Iris pigment epithelial cell (primary cell): ENCODE measurements at places on chromosomes 3 and 15.

DNA sequence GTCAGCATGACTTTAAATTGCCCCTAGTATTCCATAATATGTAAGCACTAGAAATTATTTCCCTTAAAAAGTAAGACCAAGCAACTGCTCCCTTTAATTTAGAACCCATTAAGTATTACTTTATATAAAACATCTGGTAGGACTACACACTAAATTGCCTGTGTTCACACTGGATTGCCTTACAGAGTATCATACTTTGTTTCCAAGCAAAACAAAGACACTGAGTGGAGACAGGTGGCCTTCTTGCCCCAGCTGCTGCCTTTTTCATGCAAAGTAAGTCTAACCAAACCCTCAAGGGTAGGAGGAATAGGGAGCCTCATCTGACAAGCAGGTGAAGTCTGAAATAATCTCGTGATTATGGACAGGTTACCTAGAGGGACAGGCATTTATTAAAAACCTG is 87.3 kb downstream of the PEX5L start:
- no peak for DNase-seq

GRCh38 chr3:102078854-102079808 is 229.8 kb downstream of the NFKBIZ start:
- no peak for DNase-seq

- no peak for DNase-seq
These were observed 269.6 kb upstream of the TRIM42 start for GRCh38 chr3:140408252-140408651.

GRCh38 chr3:173399044-173399443 is 1.5 kb downstream of the NLGN1 start:
- no peak for DNase-seq

- peak; percentile 1 for DNase-seq
These were observed 29.6 kb downstream of the LMLN start for GRCh38 chr3:197989651-197990050.

GRCh38 chr3:74591342-74591741 is 23.1 kb downstream of the CNTN3 start:
- no peak for DNase-seq

- no peak for DNase-seq
These were observed 149.1 kb downstream of the CTNNB1 start for GRCh38 chr3:41348401-41348800.

DNA sequence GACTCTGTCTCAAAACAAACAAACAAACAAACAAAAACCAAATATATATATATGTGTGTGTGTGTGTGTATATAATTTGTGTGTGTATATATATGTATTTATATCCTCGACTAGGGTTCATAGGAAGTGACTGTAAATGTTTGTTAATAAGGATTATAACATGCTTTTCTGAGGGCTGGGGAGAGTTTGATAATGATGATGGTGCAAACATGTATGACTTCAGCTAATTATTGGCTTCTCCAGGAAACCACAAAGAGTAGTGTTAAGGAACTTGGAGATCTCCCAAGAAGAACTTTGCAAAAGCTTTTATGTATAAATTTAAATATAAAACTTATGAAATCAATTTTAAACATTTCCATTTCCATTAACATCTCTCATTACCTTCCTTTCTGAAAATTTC is 3.9 kb upstream of the OPA1 start:
- DNase-seq = no peak

GRCh38 chr3:171250444-171250843 is 209.8 kb downstream of the TNIK start:
- DNase-seq = no peak

GRCh38 chr15:91329914-91330313 is 229.9 kb downstream of the SV2B start:
- no peak for DNase-seq

DNA sequence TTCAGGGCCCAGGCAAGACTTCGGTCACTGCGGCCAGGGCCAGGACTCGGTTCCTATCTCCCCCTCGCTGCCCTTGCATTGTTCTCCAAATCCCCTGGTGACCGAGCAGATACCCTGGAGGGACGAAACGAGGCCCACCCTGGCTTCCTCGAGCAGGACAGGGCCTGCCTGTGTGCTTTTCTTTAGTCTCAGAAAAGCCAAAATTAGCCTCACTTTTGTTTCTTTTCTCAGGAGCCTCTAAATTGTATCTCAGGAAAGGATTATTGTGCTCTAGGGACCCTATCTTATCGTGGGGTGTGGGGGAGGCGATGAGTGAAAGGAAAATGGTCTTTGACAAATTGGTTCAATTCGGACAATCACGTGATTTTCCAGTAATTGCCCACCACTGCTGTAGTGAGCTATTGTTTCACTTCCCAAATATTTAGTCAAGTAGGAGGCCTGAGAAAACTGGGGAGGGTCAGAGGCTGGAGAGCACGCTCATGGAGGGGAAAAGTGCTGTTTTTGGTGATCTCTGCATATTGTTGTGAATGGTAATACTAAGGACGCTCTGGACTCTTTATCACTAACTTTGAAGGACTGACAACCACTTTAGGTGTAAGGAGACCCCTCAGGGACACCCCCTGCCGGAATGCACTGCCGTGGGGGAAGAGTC is 61.6 kb downstream of the TMEM44 start:
- no peak for DNase-seq

- no peak for DNase-seq
These were observed 575.4 kb downstream of the NTRK3 start for GRCh38 chr15:87681104-87681503.

- no peak for DNase-seq
These were observed 441.4 kb downstream of the CNTN4 start for GRCh38 chr3:2540115-2540514.

GRCh38 chr15:38849046-38849445 is 284.4 kb upstream of the RASGRP1 start:
- DNase-seq = no peak

DNA sequence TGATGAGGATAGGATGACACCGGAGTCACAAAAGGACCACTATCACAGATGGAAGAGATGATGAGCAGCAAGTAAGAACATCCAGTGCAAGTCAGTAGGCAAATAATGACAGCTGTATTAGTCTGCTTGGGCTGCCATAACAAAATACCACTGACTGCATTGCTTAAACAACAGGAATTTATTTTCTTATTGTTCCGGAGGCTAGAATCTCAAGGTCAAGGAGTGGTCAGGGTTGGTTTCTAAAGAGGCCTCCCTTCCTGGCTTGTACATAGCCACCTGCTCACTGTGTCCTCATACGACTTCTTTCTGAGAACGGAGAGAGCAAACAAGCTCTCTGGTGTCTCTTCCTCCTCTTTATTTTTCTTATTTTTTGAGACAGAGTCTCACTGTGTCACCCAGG is 380.7 kb downstream of the PLOD2 start:
- peak; percentile 21 for DNase-seq

DNA sequence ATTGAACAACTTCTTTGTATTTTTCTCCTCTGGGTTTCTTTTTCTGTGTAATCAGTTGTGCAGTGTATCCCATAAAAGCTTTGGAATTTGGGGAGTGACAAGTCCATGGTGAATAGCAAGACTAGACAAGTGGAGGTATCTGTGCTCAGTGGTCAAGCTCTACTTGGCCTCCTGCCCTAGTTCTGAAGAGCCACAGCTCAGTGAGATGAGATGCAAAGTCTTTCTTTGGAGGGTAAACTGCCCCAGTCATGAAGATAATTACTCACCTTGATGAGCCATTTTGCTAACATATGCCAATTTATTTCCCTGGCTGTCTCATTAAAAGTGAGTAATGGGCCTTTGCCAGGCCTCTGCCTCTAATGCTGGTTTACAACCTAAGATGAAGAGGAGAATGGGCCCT is 271.2 kb upstream of the TRIM42 start:
- DNase-seq = no peak

DNA sequence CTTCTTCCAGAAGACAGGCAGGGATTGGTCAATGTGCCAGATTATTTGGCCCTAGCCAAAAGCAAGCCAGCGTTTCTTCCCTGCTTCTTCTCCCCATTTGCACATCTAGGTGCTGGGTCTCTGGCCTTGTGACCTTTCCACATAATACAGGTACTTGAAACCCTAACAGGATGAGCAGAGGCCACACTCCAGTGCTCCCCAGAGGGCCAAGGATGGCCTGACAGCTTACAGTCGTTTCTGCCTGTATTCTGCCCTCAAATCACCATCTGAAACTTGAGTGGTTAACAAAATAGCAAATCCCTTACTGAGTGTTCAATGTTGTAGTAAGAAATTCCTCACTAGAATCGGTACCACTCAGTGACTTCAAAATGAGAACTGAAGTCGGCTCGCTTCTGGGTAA is 29.1 kb downstream of the MKRN2 start:
- DNase-seq = no peak

- DNase-seq = peak; percentile 41
These were observed 316.8 kb downstream of the CHST2 start for GRCh38 chr3:143436231-143436930.

DNA sequence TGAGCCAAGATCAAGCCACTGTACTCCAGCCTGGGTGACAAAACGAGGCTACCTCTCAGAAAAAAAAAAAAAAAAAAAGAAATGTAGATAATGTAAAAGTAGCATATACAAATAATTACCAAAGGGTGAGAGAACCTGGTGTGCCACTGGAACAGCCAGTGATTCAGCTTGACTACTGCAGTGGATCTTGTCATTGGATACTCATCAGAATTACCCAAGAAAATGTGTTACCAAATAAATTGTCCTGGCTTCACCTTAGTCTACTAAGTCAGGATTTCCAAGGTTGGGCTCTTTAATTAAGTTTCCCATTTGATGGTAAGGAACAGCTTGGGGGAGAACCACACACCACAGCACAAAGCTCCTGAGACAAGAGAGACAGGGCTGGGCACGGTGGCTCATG is 1.5 kb downstream of the NICN1 start:
- no peak for DNase-seq

DNA sequence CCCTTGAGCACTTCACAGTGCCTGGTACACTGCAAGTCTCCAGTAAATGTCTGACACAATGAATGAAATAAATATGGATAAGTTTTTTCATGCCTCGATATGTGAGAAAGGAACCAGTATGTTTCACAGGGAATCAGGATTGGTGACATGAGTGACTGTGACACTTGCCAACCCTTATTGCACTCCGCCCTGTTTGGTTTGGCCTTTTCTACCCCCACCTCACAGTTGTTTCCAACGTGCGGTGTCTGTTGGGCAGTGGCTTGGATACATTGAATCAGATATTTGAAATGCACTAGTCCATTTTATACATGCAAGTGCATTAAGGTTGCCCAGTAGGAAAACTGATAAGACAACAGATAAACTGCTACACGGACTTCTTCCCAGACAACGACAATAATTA is 2.0 kb downstream of the NPHP3 start:
- DNase-seq = no peak

DNA sequence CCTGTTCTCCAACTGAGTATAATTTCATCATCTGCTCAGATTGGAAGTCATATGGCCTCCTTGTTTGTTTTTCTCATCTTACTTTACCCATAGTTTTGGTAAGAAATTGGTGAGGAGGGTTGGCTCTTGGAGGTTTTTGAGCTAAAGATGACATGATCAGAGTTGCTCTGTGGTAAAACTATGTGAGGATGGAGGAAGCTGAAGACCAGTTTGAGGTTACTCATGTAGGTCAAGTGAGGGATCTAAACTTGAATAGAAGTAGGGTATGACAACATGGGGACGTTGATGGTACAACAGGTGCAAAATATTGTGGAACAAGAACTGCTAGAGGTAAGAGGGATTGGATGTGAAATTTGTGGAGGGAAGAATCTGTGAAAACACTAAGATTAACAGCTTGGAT is 87.7 kb upstream of the NEO1 start:
- no peak for DNase-seq

DNA sequence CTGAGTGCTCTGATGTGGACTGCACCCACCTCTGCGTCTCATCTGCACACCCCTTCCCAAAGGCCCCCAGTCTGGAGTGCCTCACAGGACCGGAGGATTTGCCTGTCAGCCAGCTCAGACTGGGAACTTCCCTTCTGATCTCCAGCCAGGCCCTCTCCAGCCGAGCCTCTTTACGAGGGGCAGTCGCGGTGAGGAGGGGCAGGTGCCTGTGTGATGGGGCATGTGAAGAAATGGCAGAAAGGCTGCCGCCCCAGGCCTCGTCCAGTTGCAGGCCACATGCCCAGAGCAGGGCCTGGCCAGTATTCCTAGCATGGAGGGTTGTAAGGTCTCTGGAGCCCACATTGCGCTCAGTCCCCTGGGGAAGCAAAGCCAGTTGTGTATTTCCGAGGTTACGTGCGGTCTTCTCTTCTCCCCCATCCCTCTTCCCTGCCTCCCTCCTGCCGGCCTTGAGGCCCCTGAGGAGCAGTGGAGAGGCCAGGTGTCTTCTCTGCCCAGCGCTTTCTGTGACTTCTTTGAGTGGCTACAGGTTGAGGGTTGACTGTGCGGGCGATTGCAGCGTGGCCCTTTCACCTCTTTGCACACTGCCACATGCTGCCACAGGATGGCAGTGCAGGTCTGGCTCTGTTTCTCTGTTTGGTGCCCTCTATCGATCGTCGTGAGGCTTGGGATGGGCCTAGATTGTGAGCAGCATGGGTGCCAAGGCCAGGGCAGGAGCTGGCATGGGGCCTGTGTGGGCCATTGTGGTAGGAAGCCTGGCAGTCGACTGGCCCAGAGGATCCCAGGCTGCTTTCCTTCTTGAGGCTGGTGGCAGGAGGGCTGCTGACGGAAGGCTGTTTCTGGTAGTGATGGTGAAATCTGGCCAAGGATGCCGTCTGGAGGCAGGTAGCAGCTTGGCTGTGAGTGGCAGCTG is 5.3 kb downstream of the CLK3 start:
- peak; percentile 69 for DNase-seq

- no peak for DNase-seq
These were observed 242.2 kb upstream of the ZPLD1 start for GRCh38 chr3:102192575-102192974.

GRCh38 chr15:77527164-77527778 is 105.4 kb downstream of the LINGO1 start:
- DNase-seq = peak; percentile 76

DNA sequence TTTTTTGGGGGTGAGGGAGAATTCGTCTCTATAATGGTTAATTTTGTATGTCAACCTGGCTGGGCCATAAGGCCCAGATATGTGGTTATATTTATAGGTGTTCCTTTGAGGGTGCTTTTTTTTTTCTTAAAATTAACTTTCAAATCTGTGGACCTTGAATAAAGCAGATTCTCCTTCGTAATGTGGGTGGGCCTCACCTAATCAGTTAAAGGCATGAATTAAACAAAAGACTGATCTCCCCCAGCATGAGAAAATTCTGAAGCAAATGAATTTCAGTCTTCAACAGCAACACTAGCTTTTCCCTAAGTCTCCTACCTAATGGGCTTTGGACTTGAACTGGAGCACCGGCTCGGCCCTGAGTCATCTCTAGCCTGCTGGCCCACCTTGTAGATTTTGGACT is 77.4 kb downstream of the GMNC start:
- no peak for DNase-seq

GRCh38 chr3:65820600-65820999 is 218.1 kb downstream of the MAGI1 start:
- DNase-seq = no peak

- DNase-seq = no peak
These were observed 89.1 kb downstream of the LIPC start for GRCh38 chr15:58520936-58521292.

DNA sequence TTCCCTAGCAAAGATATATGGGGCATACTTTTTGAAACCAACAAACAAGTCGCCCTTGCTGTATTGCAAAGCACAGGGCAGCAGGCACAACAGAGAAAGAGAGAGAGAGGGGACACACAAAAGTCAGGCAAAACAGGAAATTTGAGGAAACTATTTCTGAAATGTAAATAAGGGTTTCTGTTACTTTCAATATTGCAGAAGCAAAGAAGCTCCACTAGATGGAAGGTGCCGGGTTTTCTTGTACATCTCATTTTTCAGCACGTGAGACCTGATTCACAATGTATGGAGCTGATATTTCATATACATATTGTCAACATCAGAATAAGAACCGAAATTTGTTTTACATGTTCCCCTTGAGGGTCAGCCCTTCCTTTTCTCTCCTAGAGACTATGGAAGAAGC is 127.4 kb downstream of the FOXP1 start:
- DNase-seq = no peak
